ENCODE measurements at places on chromosomes 1 and 21. TPM values are rescaled to one million over a fixed set of nuclear protein-coding genes. Genes with fewer than 3 reads are reported as not detected.

GRCh38 chr1:150772326-150772725 is 6.7 kb upstream of the CTSS start:
- peak; percentile 23 for ATAC-seq

Gene C1orf185
- not detected for total RNA-seq

Gene OSBPL9
- 42.9 TPM for total RNA-seq

DNA sequence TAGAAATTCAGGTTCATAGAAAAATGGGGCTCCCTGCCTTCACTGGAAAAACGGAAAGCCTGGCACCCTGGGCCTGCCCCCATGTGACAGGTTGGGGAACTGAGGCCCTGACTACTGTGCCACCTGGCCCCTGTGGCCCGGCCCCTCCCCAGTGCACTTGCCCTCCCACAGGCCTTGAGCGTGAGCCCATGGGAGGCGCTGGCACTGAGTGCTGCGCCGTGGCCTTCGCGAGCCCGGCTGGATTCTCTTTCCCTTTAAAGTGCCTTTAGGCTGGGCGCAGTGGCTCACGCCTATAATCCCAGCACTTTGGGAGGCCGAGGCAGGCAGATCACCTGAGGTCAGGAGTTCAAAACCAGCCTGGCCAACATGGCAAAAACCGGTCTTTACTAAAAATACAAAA is 45.7 kb downstream of the SLC37A1 start:
- no peak for ATAC-seq

- peak; percentile 20 for ATAC-seq
These were observed 11.7 kb downstream of the C1orf216 start for GRCh38 chr1:35706846-35707600.

Gene TEX38
- total RNA-seq, result 0.26 TPM

GRCh38 chr1:231442735-231443134 is 20.6 kb upstream of the EGLN1 start:
- no peak for ATAC-seq

GRCh38 chr1:109864930-109865612 is 45.6 kb upstream of the CSF1 start:
- no peak for ATAC-seq

GRCh38 chr1:109214695-109215623 is 1.2 kb downstream of the SARS1 start:
- ATAC-seq, result peak; percentile 47

DNA sequence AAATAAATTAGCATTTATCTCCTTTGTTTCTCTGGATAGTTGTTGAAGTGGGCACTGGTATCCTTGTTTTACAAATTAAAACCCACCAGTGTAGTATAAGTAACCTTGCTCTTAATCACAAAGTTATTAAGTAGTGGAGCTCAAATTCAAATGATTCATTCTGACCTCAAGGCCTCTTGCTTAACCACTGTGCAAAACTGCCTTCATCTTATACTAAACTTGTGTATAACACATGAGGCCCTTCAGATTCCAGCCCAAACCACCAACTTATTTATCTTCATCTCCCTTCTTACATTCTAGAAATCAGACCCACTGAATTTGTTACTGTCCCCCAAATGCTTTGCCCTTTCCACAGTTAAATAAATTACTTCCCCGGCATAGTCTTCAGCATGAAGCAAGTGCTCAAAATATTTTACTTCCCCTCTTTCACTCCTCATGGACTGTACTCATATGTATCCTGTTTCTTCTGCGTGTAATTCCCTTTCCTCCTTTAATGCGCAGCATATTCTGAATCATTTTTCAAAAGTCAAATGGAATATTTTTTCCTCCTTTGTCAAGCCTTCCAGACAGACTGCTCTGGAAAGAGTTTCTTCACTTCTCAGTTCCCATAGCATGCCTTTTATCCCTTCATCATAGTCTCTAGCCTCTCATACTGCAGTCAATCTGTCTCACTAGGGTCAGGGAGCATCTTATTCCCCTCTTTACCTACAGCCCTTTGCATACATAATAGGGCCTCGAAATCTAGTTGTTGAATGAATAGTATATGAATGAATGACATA is 19.0 kb upstream of the DNASE2B start:
- ATAC-seq, result no peak

DNA sequence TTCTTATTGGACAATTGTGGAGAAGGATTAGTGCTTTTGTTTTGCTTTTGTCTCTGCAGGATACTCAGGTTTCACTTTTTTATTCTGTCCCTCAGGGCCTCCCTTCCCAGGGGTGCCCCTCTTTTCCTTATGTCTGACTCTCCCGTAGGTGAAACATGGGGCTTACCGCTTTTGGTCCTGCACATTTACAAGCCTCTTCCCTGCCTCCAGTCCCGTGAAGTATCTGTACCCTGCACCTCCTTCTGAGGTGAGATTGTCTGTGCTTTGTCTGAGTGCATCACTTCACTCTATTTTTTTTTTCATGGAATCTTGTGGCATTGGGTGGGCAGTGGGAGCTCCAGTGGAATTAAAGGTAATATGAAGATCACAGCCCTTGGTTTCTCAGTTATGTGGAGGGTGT is 758.1 kb upstream of the TPTE start:
- ATAC-seq, result no peak

Gene FTCD
- total RNA-seq, result 0.24 TPM

Gene SCCPDH
- 23.9 TPM for total RNA-seq

GRCh38 chr1:170735366-170736263 is 71.7 kb downstream of the PRRX1 start:
- no peak for ATAC-seq

GRCh38 chr1:172949096-172949495 is 101.6 kb downstream of the TNFSF18 start:
- ATAC-seq, result no peak

DNA sequence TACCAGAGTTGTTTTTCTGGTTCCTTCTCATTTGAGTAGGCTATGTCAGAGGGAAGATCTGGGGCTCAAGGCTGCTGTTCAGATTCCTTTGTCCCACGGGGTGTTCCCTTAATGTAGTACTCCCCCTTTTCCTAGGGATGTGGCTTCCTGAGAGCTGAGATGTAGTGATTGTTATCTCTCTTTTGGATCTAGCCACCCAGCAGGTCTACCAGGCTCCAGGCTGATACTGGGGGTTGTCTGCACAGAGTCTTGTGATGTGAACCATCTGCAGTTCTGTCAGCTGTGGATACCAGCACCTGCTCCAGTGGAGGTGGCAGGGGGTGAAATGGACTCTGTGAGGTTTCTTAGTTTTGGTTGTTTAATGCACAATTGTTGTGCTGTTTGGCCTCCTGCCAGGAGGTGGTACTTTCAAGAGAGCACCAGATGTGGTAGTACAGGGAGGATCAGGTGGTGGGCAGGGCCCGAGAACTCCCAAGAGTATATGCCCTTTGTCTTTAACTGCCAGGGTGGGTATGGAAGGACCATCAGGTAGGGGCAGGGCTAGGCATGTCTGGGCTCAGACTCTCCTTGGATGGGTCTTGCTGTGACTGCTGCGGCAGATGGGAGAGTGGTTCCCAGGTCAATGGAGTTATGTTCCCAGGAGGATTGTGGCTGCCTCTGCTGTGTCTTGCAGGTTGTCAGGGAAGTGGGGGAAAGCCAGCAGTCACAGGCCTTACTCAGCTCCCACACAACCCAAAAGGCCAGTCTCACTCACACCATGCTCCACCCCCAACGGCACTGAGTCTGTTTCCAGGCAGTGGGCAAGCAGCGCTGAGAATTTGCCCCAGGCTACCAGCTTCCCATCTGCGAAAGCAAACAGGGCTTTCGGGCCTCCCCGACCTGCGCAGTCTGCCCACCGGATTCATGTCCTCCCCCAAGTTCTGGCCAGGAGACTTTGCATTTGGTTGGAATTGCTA is 64.2 kb downstream of the SERINC2 start:
- ATAC-seq, result no peak

Gene NBPF14
- total RNA-seq, result 14.1 TPM

DNA sequence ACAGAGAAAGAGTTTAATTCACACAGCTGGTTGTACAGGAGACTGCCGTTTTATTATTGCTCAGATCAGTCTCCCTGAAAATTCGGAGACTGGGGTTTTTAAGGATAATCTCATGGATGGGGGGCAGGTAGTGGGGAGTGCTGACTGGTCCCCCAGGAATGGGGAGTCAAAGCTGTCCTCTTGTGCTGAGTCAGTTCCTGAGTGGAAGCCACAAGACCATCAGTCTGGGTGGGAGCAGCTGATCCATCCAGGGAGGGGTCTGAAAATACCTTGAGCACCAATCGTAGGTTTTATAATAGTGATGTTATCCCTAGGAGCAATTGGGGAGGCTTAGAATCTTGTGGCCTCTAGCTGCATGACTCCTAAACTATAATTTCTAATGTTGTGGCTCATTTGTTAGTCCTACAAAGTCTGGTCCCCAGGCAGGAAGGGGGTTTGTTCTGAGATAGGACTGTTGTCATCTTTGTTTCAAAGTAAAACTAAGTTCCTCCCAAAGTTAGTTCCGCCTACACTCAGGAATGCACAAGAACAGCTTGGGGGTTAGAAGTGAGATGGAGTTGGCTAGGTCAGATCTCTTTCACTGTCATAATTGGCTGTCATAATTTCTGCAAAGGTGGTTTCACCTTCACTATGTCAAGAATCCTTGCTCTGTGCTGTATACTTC is 50.3 kb downstream of the TRAF5 start:
- ATAC-seq, result peak; percentile 7

Gene RAB7B
- total RNA-seq, result not detected

Gene SORT1
- 0.78 TPM for total RNA-seq

GRCh38 chr1:194155962-194156361 is 969.5 kb upstream of the B3GALT2 start:
- no peak for ATAC-seq

Gene EPHB2
- total RNA-seq, result 0.04 TPM

Gene HSF2BP
- 0.50 TPM for total RNA-seq

- ATAC-seq, result peak; percentile 31
These were observed 5.1 kb upstream of the ARHGEF2 start for GRCh38 chr1:155983191-155984024.

DNA sequence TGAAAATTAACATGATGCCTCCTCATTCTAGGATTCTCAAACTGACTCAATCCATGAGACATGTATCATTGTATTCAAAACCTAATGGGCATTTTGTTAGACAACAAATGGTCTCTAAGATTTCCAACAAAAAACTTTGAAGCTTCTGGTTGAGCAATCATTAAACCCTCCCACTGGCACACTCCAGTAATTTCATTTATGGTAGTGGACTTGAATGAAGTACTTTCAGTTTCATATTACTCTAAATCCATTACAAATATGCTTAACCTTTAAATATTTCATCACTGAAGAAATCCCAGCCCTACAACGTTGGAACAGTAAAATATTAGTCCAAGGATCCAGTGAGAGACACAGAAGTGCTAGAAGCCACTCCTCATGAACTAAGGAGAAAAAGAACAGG is 43.5 kb downstream of the GBP6 start:
- peak; percentile 40 for ATAC-seq

GRCh38 chr1:31671561-31672201 is 27.0 kb upstream of the PEF1 start:
- no peak for ATAC-seq

- ATAC-seq, result no peak
These were observed 3.6 kb downstream of the KIF2C start for GRCh38 chr1:44743211-44743610.

GRCh38 chr1:2442661-2443060 is 30.3 kb upstream of the PEX10 start:
- ATAC-seq, result no peak

Gene PEF1
- 32.7 TPM for total RNA-seq

Gene SDC3
- total RNA-seq, result not detected

Gene TMCC2
- total RNA-seq, result 3.5 TPM

DNA sequence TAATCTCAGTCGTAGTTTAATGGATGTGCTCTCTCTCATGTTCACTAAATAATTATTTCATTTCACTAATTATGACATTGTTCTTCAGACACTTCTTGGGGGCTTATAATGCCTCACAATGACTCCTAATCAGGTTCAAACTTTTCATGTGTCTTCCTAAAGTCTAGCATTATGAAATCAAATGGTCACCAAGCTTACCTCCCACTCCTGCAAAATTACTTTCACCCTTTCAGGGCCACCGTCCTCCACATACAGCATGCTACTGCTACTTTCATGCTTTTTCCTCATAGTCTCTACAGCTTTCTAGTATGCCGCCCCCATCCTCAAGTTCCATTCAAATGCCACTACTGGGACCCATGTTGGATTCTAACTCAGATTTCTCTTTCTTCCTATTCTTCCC is 59.8 kb upstream of the C1orf53 start:
- no peak for ATAC-seq

DNA sequence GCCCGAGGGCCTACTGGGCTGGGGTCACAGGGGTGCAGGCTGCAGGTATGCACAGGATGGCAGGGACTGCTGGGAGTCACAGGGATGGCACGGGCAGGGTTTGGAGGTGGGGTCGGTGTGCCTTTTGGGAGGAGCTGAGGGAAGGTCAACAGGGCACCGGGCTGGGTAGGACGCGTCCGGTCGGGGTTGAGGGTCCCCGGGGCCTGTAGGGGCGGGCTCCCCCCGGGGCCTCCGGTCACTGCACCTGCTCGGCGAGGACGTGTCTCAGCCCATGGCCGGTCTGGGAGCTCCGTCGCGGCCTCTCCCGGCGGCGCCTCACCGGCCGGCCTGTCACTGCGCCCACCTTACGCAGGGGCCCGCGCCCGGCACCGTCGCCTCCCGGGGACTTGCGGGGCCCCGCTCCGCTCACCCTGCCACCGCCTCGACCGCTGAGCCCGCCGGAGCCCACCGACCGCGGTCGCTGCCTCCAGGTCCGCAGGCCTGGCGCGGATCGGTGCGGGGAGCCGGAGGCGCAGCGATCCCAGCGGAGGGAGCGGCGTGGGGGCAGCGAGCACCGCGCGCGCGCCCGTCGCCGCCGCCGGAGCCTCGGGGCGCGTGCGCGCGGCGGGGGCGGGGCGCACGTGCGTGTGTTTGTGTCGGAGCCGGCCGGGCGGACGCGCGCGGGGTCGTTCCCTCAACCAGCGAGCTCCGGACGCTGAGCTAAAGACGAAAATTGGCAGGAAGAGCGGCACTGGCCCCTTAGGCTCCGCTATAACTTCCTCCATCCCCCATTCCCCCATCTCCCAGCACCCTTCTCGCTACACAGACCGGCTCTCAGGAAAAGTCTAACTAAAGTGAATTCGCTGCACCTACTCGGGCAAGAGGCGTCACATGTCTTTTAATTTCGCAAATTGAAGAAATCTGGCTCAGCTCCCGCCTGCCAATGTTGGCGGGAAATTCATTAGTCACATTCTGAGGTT is at the start of gene AMIGO1:
TSS of gene AMIGO1 (minus strand) at position 552 of the 959 bp plus-strand sequence. CDS start 815 bp downstream, outside the sequence.
- peak; percentile 56 for ATAC-seq

DNA sequence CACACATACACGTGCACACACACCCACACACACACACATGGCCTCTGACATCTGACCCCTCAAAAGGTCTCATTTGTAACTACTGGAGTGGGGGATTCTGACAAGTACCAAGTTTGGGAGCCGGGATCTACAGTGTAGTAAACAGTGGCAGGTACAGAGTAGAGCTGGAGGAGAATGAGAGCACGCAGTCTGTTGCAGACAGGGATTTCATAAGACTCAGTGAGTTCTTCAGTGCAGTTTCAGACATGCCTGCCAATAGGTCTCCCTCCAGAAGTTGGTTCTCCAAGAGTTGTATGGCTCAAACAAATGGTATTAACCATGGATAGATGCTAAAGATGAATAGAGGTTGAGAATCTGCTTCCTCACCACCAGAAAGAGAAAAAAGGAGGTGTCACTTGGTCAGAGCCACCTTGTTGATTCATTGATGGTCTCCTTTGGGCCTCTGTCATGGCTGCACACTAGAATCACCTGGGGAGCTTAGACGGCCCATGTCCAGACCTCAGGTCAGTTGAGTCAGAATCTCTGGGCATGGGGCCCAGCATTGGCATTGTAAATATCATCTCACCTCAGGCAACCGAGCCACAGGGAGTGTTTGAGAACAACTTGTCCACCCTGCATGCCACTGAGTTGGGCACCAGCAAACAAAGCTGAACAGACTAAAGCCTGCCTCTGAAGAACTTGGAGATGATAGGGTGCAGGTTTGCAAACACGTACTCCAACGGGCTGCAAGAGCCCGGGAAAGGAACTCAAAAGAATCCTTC is 122.1 kb downstream of the EDEM3 start:
- no peak for ATAC-seq

GRCh38 chr21:45098867-45099266 is 24.5 kb downstream of the ADARB1 start:
- ATAC-seq, result no peak

Measured in activated T-helper 17 cell treated with anti-CD3 and anti-CD28 coated beads, Interleukin-2, amount 50 U/mL, for 72 hours (primary cell).